Articular chondrocyte of knee joint (primary cell): ENCODE measurements at places on chromosomes 16 and 17. TPM values are rescaled to one million over a fixed set of nuclear protein-coding genes. Genes with fewer than 3 reads are reported as not detected.

The ADAM11 gene
- under 0.01 and 0.13 TPM in 2 replicates for total RNA-seq

The PLA2G10 gene
- not detected in 2 replicates for total RNA-seq

The C17orf78 gene
- not detected in 2 replicates for total RNA-seq

The KRTAP9-4 gene
- total RNA-seq = not detected in 2 replicates

The CBFA2T3 gene
- total RNA-seq = not detected in 2 replicates

The C1QTNF8 gene
- total RNA-seq = 0.65 TPM in 1 of 2 replicates, not detected in the other

The TMED6 gene
- 0.22 and 0.65 TPM in 2 replicates for total RNA-seq

The NOS2 gene
- under 0.01 TPM in 2 replicates for total RNA-seq

The NOTUM gene
- not detected in 2 replicates for total RNA-seq

The IRF8 gene
- not detected in 2 replicates for total RNA-seq

The HS3ST3B1 gene
- 4.6 and 6.3 TPM in 2 replicates for total RNA-seq

The TMEM204 gene
- total RNA-seq = 10.6 and 11.9 TPM in 2 replicates

The CNGB1 gene
- not detected in 2 replicates for total RNA-seq

The ATP2A3 gene
- 3.7 and 3.9 TPM in 2 replicates for total RNA-seq

The LGALS9 gene
- total RNA-seq = 0.22 and 0.78 TPM in 2 replicates

The GALR2 gene
- total RNA-seq = 0.11 TPM in 1 of 2 replicates, not detected in the other

The SLC38A8 gene
- total RNA-seq = not detected in 2 replicates

The WSCD1 gene
- total RNA-seq = 0.32 TPM in 1 of 2 replicates, not detected in the other

The TMC5 gene
- not detected in 2 replicates for total RNA-seq

The CCL5 gene
- total RNA-seq = 0.13 and 0.43 TPM in 2 replicates

The ANTKMT gene
- total RNA-seq = 16.9 and 18.2 TPM in 2 replicates

The POLG2 gene
- total RNA-seq = 7.4 and 9.0 TPM in 2 replicates
